Activated CD4-positive, CD25-positive, alpha-beta regulatory T cell (primary cell): ENCODE measurements at places on chromosomes 7 and 10.

- no peak for DNase-seq
Observed at GRCh38 chr10:98255146-98255877, 12.7 kb downstream of the LOXL4 start.

GRCh38 chr7:106597014-106597413 is 63.9 kb downstream of the CCDC71L start:
- DNase-seq, result no peak

GRCh38 chr7:45920502-45921380 is at the start of gene IGFBP3:
TSS of gene IGFBP3 (minus strand) at chr7:45921272. CDS start at chr7:45921140, 132 bp downstream.
- no peak for DNase-seq

DNA sequence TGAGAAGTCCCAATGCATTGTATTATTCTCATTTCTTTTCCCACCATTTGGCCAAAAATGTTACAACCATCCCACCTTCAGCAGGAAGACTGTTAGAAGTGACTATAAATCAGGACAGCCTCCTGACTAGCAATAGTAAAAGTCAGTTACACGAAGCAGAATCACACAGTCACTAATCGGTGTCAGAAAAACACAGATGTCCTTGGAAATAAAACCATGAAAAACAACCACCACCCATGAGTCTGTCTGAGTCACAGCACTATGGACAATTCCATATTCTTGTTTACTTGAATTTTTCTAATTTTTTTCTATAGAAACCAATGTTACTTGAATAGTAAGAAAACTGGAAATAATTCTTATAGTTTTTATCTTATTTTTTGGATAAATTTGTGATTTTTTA is 81.9 kb upstream of the FRMD4A start:
- DNase-seq, result no peak

GRCh38 chr10:49300140-49300974 is 1.4 kb downstream of the C10orf71 start:
- DNase-seq, result no peak

GRCh38 chr7:28155964-28156363 is 24.6 kb downstream of the JAZF1 start:
- DNase-seq, result no peak

DNA sequence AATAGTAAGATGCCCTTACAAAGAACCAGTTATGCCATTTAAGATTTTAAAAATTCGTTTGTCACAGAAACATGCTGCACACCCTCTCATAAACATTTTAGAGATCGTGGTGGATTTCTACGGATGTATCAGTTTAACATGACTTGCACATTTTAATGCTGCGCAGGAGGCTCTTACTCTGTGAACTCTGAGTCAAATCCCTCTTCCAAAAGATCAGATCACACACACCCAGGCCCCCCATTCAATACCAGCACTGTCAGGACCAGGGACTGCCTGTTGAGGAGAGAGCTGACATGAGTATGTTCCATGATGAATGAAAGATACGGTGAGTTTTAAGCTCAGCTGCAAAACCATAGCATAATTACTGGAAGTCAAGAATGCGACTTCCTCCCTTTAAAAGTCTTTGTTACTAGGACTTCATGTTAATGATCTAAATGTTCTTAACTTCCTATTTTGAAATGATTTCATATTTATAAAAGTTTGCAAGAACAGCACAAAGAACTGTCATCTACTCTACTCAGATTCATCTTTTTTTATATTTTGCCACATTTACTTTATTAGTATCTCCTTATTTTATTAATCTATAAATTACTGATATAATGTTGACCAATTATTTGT is 500.2 kb downstream of the GLRX3 start:
- DNase-seq, result no peak

GRCh38 chr7:47095946-47096345 is 486.0 kb downstream of the TNS3 start:
- DNase-seq, result no peak

GRCh38 chr7:142557971-142558582 is 191.2 kb upstream of the PRSS1 start:
- peak; percentile 9 for DNase-seq

DNA sequence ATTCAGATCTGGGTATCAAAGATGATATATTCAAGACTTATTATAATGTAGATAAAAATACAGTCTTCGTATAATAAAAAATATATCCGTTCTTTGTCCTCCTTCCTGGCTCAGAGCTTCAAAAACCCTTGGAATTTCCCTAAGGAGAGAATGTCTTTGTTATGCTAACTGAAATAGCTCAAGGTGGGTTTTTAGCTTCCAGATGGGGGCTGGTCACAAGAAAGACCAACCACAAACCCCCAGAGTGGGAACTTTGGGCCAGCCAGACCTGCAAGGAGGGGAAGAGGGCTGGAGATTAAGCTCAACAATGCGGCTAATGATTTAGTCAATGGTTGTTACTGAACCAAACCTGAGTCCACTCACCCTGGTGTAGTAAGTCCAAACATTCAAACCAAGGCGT is 196.4 kb downstream of the SDHAF3 start:
- DNase-seq, result no peak

GRCh38 chr7:151877911-151878835 is 1.3 kb upstream of the PRKAG2 start:
- no peak for DNase-seq

DNA sequence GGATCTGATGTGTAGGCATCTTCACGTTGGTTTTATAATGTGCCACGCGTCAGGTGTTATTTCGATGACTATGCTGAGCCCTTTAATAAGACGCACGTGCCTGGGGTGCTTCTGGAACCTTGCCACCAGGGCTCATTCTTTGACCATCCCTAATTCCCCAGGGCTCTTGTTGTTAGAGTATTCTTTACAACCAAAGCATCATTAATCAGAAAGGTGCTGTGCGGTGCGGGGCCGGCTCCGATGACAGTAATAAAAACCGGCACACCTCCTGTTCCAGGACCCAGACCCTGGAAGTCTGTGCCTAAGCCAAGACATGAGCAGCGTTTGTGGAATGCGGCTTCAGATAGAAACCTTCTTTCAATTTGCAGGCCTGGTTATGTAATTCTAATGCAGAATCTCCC is 58.4 kb downstream of the MGMT start:
- no peak for DNase-seq

DNA sequence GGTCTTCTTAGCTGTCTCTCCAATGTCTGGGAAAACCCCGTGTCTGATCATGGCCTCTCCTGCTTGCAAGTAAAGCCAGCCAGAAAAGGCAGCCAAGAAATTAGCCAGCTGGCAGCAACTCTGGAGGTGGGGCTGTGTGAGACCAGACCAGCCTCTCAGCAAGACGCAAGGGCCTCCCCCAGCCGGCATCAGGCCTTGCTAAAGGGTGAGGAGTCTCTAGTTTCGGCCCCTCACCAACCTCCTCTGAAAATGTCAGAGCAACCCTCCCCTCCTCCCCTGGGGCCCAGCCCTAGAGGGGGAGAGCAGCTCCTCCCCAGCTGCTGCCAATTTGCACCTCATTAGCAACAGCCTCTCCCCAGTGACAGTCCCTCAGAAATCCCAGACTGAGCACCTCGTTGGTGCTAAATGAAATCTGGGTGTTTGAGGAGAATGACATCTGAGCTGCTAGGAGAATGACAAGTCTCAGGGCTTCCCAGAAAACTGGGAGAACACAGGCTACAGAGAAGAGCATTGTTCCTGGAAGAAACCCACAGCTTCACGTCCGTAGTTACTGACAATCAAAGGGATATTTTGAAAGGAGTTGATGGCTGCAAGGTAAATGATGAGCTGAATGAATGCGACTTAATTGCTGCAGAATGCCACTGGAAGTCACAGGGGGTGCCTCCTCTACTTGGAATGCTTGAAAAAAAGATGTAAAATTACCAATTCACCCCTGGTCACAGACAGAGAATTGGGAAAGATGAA is 25.9 kb downstream of the DGKI start:
- DNase-seq, result no peak

GRCh38 chr10:131949041-131949862 is 32.5 kb downstream of the BNIP3 start:
- DNase-seq, result no peak

GRCh38 chr7:74365322-74366022 is 76.3 kb downstream of the CLIP2 start:
- no peak for DNase-seq

GRCh38 chr10:29277296-29277695 is 11.6 kb upstream of the LYZL1 start:
- DNase-seq, result no peak

DNA sequence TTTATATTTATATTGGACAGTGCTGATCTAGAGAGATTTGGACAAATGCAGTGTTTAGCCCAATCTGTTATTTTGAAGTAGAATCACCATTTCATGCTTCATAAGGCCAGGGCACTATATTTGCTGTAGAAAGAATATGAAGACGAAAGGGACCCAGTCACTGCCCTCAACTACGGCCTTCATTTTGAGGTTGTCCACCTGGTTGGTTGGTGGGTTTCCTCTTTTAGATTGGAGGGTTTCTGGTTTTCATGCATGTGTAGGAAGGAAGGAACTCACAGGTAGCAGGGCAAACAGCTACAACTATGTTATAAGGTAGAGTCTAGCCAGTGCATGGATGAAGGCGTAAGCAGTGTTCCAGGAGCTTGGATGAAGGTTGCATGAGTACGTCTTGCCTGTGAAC is 56.3 kb downstream of the ARID5B start:
- no peak for DNase-seq
